Renal cortex interstitium (tissue), 15 donors: ENCODE measurements at places on chromosomes 11 and 22. TPM values are rescaled to one million over a fixed set of nuclear protein-coding genes. Genes with fewer than 3 reads are reported as not detected.

Gene C11orf97
- not detected for polyA plus RNA-seq

DNA sequence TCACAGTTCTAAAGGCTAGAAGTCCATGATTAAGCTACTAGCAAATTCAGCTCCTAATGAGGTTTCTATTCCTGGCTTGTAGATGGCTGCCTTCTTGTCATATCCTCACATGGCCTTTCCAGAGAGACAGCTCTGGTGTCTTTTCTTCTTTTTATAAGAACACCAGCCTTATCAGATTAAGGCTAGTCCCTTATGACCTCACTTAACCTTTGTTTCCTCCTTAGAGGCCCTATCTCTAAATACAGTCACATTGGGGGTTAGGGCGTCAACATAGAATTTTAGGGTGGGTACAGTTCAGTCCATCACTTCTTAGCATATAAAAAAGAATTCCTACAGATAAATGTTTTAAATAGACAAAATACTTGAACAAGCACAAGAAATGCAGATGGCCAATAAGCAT, 18.2 kb upstream of the CLPB start:
- DNase-seq, result no peak

DNA sequence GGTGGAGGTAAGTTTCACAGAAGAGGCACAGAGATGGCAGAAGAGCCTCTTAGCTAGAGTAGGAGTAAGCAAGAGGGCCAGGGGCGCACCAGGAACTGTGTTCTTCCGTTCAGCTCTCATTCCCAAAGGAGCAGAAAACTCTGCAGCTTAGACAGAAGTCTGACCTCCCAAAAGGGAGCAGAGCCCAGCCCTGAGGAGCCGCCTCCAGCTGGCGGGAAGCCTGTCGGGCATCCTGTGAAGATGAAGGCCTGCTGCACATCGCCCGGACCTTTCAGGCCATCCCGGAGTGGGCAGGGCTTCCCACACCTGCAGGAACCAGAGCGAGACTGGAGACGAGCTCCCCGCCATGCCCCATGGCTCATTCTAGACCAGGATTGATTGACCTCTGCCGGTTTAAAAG, 1102.8 kb downstream of the BRD1 start:
- no peak for DNase-seq

DNA sequence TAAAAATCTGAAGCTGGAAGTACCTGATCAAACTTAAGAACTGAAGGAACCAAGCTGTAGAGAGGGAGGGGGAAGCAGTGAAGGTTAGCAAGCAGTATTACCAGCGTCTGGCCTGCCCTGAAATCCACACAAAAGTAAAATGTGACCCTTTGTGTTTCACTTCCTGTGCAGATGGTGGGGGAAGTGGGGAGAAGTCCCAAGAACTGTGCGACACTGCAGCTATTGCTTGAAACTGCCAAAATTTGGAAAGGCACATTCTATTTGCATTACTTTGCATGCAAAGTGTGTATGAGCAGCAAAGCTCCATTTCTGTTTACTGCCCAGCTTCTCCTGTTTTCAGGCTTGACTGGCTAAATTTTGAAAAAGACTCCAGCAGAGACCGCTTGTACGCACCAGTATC, 72.1 kb upstream of the BMAL1 start:
- DNase-seq, result no peak

GRCh38 chr11:119849872-119850271, 120.9 kb upstream of the NECTIN1 start:
- no peak for DNase-seq

Gene TSSK2
- polyA plus RNA-seq, result not detected

DNA sequence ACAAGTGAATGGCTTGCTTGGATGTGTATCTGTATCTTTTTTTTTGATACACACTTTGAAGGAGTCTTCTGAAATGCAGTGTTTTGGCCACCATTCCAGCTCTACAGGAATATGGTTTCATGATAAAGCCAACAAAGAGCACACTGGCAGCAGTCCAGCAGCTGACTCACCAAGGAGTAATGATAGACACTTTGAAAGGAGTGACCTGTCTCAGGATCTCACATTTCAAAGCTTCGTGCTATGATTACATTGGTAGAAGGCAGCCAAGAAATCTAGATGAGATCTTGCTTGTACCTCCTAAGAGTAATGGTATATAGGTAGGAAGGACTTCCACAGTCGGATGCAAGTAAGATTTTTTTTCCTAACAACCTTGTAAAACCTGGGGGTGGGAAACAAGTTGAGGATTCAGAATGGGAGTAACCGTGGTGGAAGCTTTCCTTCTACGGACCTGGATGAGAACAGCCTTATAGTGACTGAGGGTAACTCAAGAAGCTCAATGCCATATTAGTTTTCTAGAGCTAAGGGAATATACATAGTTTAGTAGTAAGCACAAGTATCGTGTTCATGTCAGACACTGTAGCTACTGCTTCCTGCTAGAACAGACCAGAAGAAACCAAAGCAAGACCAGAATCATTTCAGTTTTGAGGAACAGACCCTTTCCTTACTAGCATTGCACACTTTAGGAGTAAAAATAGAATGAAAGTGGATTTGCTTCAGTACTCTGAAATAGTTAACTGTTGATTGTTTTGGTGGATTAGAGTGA, 25.0 kb downstream of the MTMR3 start:
- DNase-seq, result peak; percentile 66

- no peak for DNase-seq
Measured at GRCh38 chr22:38728871-38729796, 23.4 kb downstream of the GTPBP1 start.
